ENCODE measurements at places on chromosomes 5 and 9.

GRCh38 chr9:1285526-1285925 is 235.4 kb downstream of the DMRT2 start:
- H3K4me3 ChIP-seq, result no peak overlapping the region
- DNase-seq, result no peak
- no peaks in the 10 kb centered on the region for H3K36me3 ChIP-seq
- H3K27me3 ChIP-seq, result no peaks in the 10 kb centered on the region

DNA sequence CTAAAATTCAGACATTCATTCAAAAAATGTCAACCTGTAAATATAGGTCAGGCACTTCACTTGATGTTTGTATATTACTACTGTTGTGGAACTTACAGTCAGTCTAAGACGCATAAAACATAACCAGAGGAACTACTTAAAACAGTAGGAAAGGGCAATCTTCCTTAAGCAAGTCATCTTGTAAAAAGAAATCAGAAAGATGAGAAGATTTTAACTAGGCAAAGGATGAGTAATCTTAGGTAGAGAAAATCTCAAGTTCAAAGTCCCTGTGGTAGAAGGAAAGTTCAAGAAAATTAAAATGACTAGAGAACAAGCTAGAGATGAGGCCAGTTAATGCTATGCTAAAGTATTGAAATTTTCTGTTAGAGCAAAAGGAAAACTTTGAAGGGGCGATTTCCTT is 152.4 kb downstream of the RAPGEF6 start:
- H3K4me1 ChIP-seq, result no peaks in the 10 kb centered on the region
- H3K27me3 ChIP-seq, result no peaks in the 10 kb centered on the region
- H3K27ac ChIP-seq, result no peak overlapping the region
- H3K36me3 ChIP-seq, result peaks cover 12% of the 10 kb centered on the region

DNA sequence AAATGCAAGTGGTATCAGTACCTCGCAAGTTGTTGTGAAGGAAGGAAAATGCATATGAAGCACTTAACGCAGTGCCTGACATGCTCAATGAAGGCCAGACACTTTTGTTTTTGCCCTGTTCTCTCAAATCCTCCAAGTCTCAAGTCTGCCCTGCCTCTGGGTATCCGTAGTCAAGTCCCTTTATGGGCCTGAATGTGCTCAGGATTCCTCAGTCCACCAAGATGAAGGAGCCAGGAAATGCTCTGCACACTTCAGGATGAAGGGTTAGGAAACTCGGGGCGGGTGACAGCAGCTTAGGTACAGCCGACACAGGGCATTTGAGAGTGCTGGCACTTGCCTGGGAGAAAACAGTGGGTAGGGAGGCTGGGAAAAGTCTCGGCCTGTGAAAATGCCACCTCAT is 1.4 kb downstream of the ECSCR start:
- no peak for DNase-seq
- no peak overlapping the region for H3K4me3 ChIP-seq
- H3K36me3 ChIP-seq, result no peaks in the 10 kb centered on the region
- peak overlapping the region; percentile 42 for H3K27ac ChIP-seq

GRCh38 chr9:113543296-113543981 is 79.9 kb downstream of the RGS3 start:
- DNase-seq, result no peak
- H3K4me1 ChIP-seq, result peaks cover 13% of the 10 kb centered on the region
- H3K4me3 ChIP-seq, result no peak overlapping the region
- H3K27me3 ChIP-seq, result no peaks in the 10 kb centered on the region

DNA sequence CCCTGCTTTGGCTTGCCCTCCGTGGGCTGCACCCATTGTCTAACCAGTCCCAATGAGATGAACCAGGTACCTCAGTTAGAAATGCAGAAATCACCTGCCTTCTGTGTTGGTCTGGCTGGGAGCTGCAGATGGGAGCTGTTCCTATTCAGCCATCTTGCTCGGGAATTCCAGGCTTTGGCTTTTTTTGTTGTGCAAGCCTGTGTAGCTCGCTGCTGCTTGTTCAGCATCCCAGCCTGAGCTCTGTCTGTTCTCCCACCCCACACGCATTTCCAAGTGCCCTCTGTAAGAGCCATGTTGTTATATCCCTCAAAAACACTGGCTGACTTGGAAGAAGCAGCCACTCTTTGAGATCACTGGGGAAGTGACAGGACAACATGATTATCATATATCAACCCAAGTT is 101.6 kb upstream of the DPYSL3 start:
- no peak overlapping the region for H3K27ac ChIP-seq
- no peaks in the 10 kb centered on the region for H3K4me1 ChIP-seq
- DNase-seq, result no peak
- no peaks in the 10 kb centered on the region for H3K27me3 ChIP-seq
- no peaks in the 10 kb centered on the region for H3K36me3 ChIP-seq
- no peak overlapping the region for H3K4me3 ChIP-seq

- H3K4me1 ChIP-seq, result no peaks in the 10 kb centered on the region
- DNase-seq, result no peak
- no peak overlapping the region for H3K4me3 ChIP-seq
Measured at GRCh38 chr9:107708791-107709190, 219.2 kb upstream of the KLF4 start.

DNA sequence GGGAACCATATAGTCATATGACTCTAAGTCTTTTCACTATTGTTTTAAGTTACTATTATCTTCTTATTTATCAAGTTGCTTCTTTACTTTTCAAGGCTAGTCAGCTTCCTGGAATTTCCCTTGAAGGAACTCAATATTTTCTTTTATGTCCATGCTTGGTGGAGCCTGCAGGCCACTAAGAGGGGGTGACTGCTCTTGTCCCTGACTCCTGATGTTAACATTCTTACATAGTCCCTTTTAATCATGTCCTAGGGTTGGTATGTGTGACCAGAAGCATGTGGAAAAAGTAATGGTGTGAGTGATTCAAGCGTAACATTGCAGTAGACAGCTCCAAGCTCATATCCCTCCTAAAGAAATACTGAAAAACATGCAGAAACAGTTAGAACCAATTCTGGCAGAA is 1536.2 kb upstream of the CDH9 start:
- H3K36me3 ChIP-seq, result no peaks in the 10 kb centered on the region
- no peaks in the 10 kb centered on the region for H3K27me3 ChIP-seq
- no peak overlapping the region for H3K27ac ChIP-seq
- DNase-seq, result no peak
- H3K4me1 ChIP-seq, result no peaks in the 10 kb centered on the region

- H3K36me3 ChIP-seq, result no peaks in the 10 kb centered on the region
- peaks cover 52% of the 10 kb centered on the region for H3K4me1 ChIP-seq
Measured at GRCh38 chr5:159911349-159911748, 4.9 kb upstream of the ADRA1B start.

- no peak for DNase-seq
- H3K4me3 ChIP-seq, result no peak overlapping the region
- H3K27ac ChIP-seq, result no peak overlapping the region
- H3K27me3 ChIP-seq, result no peaks in the 10 kb centered on the region
- H3K4me1 ChIP-seq, result peaks cover under 1% of the 10 kb centered on the region
- no peaks in the 10 kb centered on the region for H3K36me3 ChIP-seq
Measured at GRCh38 chr5:126348855-126349635, 74.2 kb upstream of the GRAMD2B start.

DNA sequence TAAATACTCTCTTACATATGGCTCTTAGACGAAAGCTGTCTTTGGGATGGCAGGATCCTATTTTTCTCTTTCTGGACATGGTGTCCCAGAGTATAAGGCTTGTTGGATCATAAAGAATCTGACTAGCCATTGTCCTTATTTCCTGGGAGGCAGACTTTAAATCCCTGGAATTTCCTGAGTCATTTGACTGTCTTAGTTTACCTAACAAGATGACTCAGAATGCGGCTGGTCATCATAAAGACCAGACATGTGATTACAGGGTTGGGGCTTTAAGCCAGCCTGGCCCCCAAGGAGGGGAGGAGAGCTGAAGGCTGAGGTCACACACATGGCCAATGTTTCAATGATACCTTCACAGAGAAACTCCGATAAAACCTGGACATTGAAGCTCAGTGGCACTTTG is 37.2 kb downstream of the FAM240B start:
- H3K4me3 ChIP-seq, result no peak overlapping the region
- no peaks in the 10 kb centered on the region for H3K36me3 ChIP-seq
- no peaks in the 10 kb centered on the region for H3K27me3 ChIP-seq
- no peaks in the 10 kb centered on the region for H3K4me1 ChIP-seq

- no peaks in the 10 kb centered on the region for H3K27me3 ChIP-seq
- H3K36me3 ChIP-seq, result peaks cover 72% of the 10 kb centered on the region
- no peaks in the 10 kb centered on the region for H3K4me1 ChIP-seq
- H3K27ac ChIP-seq, result no peak overlapping the region
- H3K4me3 ChIP-seq, result no peak overlapping the region
Measured at GRCh38 chr5:151138114-151138513, 19.5 kb downstream of the ANXA6 start.

- DNase-seq, result no peak
- no peaks in the 10 kb centered on the region for H3K4me1 ChIP-seq
- no peaks in the 10 kb centered on the region for H3K27me3 ChIP-seq
- H3K27ac ChIP-seq, result no peak overlapping the region
Measured at GRCh38 chr5:111454198-111454622, 58.1 kb downstream of the STARD4 start.

DNA sequence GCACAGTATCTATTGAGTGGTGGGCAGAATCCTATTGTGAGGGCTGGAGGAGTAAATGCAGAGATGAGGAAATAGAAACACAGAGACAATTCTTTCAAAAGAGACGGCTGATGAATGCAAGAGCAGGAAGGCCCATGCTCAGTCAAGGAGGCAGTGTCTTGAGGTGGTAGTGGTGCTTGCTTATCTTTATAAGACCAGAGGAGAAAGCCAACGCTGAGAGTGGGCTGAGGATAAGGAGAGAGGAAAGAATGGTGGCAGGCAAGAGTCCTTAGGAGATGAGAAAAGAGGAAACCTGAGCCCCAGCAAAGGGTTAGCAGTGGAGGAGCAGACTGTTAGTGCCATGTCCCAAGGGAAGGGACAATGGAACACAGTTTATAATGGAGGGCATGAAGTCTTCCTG is 86.0 kb downstream of the SNCAIP start:
- no peak for DNase-seq
- no peaks in the 10 kb centered on the region for H3K4me1 ChIP-seq
- no peak overlapping the region for H3K27ac ChIP-seq
- H3K4me3 ChIP-seq, result no peak overlapping the region
- H3K36me3 ChIP-seq, result no peaks in the 10 kb centered on the region

DNA sequence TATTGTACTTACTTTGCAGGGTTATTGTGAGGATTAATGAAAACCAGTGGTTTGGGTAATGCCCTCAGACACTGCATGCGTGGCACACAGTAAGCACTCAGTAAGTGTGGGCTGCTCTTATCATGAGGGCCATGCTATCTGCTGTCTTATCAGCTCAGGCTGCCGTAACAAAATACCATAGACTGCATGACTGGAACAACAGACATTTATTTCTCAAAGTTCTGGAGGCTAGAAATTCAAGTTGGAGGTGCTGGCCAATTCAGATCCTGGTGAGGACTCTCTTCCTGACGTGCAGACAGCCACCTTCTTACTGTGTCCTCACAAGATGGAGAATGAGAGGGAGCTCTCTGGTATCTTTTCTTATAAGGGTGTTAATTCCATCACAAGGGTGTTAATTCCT is 23.9 kb upstream of the SH3PXD2B start:
- no peak for DNase-seq
- no peak overlapping the region for H3K27ac ChIP-seq
- no peaks in the 10 kb centered on the region for H3K4me1 ChIP-seq
- H3K4me3 ChIP-seq, result no peak overlapping the region

GRCh38 chr5:61353293-61353692 is 21.2 kb downstream of the ZSWIM6 start:
- no peaks in the 10 kb centered on the region for H3K36me3 ChIP-seq
- no peaks in the 10 kb centered on the region for H3K4me1 ChIP-seq
- H3K27ac ChIP-seq, result no peak overlapping the region
- DNase-seq, result no peak
- no peaks in the 10 kb centered on the region for H3K27me3 ChIP-seq

DNA sequence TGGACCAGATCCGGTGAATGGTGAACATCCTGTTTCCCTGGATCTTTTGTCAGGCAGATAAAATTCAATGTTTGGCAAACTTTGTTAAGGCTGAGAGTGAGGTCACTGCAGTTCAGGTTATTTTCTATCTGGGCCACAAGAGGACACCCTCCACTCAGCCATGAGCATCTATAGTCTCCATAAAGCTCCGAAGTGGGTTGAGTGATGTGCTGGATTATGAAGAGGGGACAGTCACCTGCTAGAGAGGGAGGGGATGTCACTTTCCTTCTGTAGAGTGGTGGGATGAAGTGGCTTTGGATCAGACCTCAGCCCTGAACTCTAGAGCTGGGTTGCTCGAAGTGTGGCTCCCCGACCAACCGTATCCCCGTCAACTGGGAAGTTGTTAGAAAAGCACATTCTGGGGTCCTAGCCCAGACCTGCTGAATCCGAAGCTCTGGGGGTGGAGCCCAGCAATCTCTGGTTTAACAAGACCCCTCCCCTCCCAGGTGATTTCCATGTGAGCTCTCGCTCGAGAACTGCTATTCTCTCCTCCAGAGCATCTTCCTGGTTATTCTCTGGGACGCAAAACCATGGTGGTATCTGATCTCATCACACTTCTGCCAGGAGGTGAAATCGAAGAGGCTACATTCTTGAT is 31.8 kb upstream of the FGF1 start:
- no peaks in the 10 kb centered on the region for H3K27me3 ChIP-seq
- no peak for DNase-seq
- H3K36me3 ChIP-seq, result no peaks in the 10 kb centered on the region
- H3K27ac ChIP-seq, result no peak overlapping the region
- H3K4me1 ChIP-seq, result no peaks in the 10 kb centered on the region

GRCh38 chr9:126842220-126842842 is 18.1 kb upstream of the ZBTB34 start:
- peaks cover 6% of the 10 kb centered on the region for H3K36me3 ChIP-seq
- H3K4me1 ChIP-seq, result no peaks in the 10 kb centered on the region
- no peaks in the 10 kb centered on the region for H3K27me3 ChIP-seq

GRCh38 chr9:94286116-94286515 is 27.0 kb downstream of the ZNF169 start:
- DNase-seq, result no peak
- H3K27ac ChIP-seq, result no peak overlapping the region
- no peaks in the 10 kb centered on the region for H3K4me1 ChIP-seq
- no peaks in the 10 kb centered on the region for H3K36me3 ChIP-seq
- H3K27me3 ChIP-seq, result no peaks in the 10 kb centered on the region

GRCh38 chr9:79040671-79041070 is 531.1 kb upstream of the TLE4 start:
- H3K27ac ChIP-seq, result no peak overlapping the region
- H3K4me1 ChIP-seq, result no peaks in the 10 kb centered on the region
- H3K27me3 ChIP-seq, result no peaks in the 10 kb centered on the region
- DNase-seq, result no peak
- H3K36me3 ChIP-seq, result no peaks in the 10 kb centered on the region

- H3K36me3 ChIP-seq, result no peaks in the 10 kb centered on the region
- H3K27me3 ChIP-seq, result no peaks in the 10 kb centered on the region
- no peak overlapping the region for H3K4me3 ChIP-seq
- H3K27ac ChIP-seq, result no peak overlapping the region
Measured at GRCh38 chr9:75197561-75197960, 109.2 kb downstream of the OSTF1 start.

All from liver (tissue), 10 donors.